ENCODE measurements at places on chromosomes 5 and 9.
A peak's percentile ranks its signal among the peaks of the same experiment; 100 is the strongest.

DNA sequence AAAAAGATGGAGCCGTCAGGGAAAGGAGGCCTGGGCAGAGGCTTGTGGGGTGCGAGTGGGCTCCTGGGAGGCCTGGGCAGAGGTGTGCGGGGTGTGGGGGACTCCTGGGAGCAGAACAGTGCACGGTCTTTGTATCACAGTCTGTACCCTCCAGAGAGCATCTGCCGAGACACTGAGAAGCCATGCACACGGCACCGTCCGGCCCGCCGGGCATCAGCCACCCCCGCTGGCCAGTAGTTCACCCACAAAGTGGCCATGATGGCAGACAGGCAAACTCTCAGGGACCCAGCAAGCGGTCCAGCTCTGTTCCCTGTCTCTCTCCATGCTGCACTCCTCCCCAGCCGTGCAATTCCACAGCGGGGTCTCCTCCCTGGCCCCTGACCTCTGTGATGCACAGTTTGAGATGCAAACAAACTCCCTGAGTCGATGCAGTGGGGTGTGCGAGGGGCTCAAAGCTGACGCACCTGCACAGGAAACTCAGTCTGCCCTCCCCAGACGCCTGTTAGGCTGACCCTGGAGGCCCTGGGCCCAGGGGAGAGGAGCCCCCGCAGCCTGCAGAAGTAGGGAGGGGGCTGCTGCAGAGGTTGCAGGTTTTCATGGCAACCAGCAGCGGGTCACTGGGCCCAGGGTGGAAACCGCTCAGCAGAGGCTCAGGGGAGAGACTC is 9.1 kb upstream of the GPSM1 start:
- no peak for DNase-seq

- no peak for DNase-seq
Observed at GRCh38 chr9:127388856-127389238, 8.1 kb upstream of the SLC2A8 start.

DNA sequence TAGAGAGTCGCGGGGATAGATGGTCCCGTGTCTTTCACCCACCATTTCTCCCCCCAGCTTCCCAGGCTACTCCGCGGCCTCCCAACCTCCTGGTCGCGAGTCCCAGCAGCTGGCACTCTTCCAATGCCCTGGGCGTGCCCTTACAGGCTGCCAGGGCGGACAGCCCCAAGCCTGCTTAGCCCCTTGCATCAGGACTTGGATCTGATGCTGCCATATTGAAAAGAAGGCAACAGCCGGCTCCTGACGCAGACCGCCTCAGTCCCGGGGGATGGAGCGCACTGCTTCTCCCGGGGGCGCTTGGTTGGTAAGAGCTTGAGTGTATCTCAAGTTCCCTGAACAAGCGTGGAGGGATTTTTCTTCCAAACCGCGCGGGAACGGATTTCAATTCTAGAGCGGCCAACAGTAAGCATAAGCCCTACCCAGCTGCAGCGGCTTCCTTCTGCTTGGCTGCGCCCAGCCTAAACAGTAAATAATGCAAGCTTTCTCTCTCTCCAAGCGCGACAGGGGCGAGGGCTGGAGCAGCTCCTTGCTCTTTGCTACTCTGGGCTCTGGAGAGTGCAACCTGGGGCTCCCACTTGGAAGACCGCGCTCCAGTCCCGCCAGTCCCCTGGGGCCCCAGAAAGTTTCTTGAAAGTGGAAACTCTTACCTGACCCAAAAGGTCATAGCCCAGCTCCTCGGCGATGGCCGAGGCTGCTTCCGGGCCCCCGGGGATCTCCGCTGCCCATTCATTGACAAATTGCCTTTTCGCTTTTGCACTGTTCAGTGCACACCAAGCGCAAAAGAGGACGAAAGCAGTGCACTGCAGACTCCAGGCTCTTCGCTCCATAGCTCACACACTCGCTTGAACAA is 607 bp downstream of the PCSK1 start:
- no peak for DNase-seq

- no peak for DNase-seq
Observed at GRCh38 chr9:116416421-116416820, 262.8 kb downstream of the PAPPA start.

GRCh38 chr5:143016777-143017516 is 246.8 kb downstream of the ARHGAP26 start:
- no peak for DNase-seq

GRCh38 chr5:12413585-12413984 is 509.3 kb upstream of the CTNND2 start:
- DNase-seq = no peak

GRCh38 chr9:121289026-121289771 is 21.2 kb downstream of the GSN start:
- peak; percentile 59 for DNase-seq

- no peak for DNase-seq
Observed at GRCh38 chr5:180041301-180042274, 30.0 kb downstream of the RNF130 start.

DNA sequence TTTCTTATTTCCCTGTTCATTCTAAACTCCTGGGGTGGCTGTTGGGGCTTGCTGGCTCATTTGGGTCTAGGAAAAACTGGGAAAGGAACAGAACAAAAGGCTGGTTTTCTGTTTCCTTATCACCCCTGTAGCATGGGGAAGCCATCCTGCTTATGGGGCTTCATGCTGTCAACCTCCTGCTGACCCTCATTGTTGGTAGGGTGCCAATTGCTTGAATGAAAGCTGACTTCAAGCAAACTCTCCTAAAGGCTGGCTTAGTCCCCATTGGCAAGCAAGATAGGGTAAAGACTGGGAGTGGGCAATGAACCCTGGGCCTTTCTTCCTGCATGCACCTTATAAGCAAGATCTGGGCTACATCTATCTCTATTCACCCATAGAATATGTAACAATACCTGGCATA is 511.6 kb downstream of the DMAC1 start:
- DNase-seq = no peak

- DNase-seq = no peak
Observed at GRCh38 chr5:7420510-7421280, 24.8 kb downstream of the ADCY2 start.

DNA sequence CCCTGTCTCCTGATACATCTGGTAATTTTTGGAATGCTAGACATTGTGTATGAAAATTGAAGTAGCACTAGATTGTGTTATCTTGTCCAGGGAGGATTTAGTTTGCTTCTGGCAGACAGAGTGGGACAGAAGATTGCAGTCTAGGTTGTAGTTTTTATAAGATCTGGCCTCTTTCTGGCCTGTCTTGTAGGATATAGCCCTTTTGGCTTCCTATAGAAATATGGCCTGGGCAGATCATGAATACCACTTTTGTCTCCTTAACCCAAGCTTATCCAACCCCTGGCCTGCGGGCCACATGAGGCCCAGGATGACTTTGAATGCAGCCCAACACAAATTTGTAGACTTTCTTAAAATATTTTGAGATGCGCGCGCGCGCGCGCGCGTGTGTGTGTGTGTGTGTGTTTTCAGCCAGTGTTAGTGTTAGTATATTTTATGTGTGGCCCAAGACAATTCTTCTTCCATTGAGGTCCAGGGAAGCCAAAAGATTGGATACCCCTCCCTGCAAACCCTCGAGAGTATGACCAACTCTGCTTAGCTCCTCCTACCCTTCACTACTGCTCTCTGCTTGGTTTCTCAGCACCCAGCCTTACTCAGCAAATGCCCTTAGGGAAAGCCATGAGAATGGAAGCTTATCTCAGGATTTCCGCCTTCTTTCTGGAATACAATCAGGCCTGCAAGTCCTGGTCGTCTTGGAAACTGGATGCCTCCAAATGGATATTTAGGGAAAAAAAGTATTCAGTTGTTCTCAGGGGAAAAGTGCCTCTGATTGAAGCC is 26.5 kb downstream of the ANKRD33B start:
- DNase-seq = no peak

GRCh38 chr5:33088176-33088575 is 352.6 kb upstream of the TARS1 start:
- no peak for DNase-seq

DNA sequence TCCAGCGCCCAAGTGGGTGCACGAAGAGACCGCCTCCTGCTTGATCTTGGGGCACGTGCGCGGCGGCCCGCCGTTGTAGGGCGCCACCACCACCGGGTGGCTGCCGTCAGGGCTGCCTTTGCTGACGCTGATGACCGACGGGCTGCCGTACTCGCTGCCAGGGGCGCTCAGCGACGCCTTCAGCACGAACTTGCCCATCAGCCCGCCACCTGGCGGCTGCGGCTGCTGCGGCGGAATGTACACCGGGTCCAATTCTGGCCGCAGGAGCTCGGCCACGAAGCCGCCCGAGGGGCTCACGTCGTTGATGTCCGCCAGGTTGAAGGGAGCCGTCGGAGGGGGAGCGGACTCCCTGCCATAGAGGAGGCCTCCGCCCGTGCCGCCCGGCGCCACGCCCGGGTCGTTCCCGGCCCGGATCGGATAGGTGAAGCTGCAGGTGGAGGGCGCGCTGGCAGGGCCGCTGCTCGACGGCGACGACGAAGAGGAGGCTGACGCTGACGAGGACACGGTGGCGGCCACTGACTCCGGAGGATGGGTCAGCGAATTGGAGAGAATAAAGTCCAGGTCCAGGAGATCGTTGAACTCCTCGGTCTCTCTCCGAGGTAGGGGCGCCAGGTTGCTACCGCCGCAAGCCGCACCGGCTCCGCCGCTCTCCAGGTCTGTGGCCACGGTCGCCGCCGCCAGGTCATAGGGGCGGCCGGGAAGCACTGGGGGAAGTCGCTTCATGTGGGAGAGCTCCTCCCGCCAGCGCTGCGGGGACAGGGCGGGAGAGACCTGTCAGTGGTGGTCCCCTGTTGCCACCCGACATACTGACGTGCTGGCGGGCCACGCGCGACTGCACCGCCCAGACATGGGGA is 1.8 kb downstream of the KLF4 start:
- DNase-seq = no peak

- no peak for DNase-seq
Observed at GRCh38 chr9:106481013-106481609, 381.9 kb upstream of the ZNF462 start.

GRCh38 chr5:144072518-144072927 is 97.9 kb downstream of the YIPF5 start:
- DNase-seq = no peak

- DNase-seq = no peak
Observed at GRCh38 chr5:54886866-54887265, 98.5 kb downstream of the ESM1 start.

DNA sequence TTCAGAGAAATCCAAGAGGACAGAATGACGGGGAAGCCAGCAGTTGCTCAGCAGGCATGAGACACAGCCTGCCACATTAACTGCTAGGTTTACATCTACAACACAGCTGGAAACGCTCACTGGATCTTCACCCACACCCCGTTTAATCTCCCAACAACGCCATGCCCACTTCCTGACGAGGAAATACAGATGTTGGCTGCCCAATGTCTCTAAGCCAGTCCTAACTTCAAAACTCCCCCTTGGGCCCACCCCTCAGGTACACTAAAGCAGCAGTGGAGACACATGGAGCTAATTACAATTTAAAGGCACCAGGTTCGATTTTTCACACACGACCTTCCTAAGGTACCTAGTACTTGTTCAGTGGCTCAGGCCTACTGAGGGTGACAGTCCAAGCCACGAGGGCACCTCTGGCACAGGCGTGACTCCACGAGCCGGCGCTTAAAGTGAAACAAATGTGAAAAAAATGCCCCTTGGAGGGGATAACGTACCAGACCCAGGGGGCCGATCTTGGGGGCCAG is 904 bp downstream of the RPL12 start:
- no peak for DNase-seq

DNA sequence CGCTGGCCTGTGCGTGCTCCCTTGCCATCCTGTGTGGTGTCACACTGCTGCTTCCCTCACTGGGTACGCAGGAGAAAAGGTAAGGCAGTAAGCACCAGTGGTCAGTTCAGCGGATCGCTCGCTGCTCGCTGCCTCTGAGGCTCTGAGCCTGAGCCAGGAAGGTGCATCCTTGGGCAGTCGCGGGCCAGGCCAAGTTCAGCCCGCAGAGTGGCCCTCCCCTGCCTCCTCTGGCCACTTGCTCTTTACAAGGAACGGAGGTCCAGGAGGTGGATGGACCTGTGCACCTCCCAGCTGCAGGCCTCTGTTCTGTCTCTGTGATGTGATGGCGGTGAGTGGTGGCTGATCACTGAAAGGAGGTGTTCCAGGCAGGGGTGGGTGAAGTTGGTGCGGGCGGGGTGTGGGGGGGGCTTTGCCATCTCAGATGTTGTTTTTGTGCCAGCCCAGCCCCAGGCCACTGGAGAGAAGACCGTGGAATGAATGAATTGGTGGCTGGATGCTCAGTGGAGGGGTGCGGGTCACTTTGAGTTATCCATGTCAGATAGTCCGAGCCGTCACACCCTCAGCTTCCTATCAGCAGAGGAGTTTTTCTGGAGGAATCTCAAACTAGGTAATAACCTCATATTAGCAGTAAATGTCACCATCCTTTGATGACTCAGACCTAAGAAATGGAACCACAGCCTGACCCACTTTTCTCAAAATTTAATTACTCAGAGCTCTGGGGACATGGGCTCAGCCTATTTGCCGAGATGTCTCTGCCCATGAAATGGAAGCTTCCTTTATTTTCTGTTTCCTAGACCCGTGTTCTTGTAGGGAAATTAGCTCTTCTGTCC is 7.3 kb downstream of the COL5A1 start:
- DNase-seq = no peak

DNA sequence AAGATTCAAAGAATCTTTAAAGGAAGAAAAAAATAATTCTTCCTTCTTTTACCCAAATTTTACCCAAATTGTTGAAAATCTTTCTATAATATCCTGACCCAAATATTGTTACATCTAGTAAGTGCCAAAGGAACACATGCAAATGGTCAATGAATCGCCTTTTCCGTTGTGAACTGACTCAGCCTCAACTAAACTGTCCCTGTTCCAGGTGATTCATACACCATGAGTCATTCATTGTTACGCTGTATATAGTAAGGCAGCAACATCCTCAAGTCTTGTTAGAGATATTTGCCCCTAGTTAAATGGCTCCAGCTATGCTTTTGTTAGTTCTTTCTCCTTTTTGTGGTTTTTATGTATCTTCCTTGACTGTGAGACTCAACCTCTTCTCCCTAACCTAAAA is 9.7 kb downstream of the PTGER4 start:
- DNase-seq = peak; percentile 67

GRCh38 chr9:132295181-132295580 is 59.6 kb downstream of the SETX start:
- DNase-seq = no peak
